ENCODE measurements at places on chromosomes 12 and 14.

DNA sequence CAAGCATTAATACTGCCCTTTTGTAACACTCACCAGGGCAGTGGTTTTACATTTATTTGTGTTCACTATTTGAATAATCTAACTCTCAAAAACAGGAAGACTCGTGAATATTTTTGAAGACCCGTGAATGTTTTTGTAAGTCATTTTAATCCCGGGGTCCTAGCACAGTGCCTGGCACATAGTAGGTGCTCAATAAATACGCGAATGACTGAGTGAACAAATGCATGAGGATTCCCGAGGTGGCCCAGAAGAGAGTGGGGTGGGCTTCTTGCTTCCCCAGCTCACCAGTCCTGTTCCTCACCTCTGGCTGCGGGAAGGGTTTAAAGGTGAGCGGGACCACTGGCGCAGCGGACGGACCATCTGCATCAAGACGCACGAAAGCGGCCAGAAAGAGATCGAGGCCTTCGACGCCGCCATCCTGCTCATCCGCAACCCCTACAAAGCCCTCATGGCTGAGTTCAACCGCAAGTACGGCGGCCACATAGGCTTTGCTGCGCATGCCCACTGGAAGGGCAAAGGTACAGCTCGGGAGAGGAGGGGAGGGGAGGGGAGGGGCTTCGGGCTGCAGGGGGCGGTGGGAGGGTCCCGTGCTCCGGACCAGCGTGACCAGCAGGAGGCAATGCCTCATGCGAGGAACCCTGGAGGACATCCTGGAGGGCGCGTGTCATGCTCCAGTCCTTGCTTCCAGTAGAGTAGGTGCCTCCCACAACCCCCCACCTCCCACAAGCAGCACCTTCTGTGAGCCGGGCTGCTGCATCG lies 98.9 kb downstream of the CMKLR1 start:
- DNase-seq: no peak

- DNase-seq: no peak
Observed at GRCh38 chr12:18723752-18724151, 14.1 kb downstream of the PLCZ1 start.

- DNase-seq: no peak
Observed at GRCh38 chr14:68775614-68776126, 17.2 kb downstream of the ZFP36L1 start.

DNA sequence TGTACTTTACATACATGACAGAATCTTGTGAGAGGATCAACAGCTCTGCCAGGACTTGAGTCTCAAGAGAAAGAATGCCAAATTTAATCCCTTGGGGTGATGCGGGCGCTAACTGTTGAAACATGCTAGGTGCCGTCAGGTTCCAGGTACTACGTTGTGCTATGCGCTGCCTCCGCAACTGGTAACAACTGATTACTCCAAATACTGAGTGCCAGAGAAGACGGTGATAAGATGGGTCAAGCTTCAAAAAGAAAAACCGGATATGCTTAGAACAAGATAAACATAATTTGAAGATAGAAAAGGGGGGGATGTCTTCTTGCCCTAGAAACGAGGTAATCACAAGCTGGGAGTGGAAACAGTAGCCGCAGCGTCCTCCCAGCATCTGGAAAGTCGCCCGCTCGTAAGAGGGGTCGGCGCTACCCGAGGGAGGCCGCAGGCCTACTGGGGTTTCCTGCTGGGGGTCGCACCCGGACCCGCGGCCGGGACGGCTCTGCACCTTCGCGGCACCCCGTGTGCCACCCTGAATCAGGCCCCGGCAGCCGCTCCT lies 678 bp downstream of the ZBTB25 start:
- DNase-seq: no peak

DNA sequence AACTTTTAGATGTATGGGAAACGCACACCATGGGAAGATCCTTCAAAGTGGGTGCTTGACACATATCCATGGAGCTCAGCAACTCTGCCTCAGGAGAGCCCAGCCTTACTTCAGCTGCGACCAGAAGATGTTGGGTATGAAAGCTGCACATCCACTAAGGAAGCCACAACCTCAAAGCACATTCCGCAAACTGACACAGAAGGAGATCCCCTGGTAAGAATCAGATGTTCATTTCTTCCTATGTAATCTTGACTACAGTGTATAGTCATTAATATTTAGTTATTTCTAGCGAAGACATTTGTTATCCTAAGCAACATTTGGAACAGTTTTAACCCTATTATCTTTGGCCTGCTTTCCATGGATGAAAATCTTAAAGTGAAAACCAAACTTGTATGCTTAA lies 374.2 kb downstream of the NAV3 start:
- DNase-seq: no peak

DNA sequence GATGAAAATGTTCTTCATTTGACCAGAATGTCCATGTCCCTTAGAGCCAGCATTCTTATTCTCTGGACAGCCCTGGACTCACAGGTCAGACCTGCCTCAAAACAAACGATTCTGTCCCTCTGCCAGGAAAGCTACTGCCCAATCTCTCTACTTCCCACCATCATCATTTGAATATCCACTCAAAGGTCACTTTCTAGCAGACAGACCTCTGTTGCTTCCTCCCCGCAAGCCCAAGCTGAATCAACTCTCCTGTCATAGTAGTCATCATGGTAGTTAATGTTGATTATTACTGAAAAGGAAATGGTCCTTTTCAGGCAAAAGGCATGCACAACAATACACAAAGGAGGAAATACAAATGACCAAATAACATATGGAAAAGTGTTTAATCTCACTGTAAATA lies 39.6 kb upstream of the CPM start:
- no peak for DNase-seq

DNA sequence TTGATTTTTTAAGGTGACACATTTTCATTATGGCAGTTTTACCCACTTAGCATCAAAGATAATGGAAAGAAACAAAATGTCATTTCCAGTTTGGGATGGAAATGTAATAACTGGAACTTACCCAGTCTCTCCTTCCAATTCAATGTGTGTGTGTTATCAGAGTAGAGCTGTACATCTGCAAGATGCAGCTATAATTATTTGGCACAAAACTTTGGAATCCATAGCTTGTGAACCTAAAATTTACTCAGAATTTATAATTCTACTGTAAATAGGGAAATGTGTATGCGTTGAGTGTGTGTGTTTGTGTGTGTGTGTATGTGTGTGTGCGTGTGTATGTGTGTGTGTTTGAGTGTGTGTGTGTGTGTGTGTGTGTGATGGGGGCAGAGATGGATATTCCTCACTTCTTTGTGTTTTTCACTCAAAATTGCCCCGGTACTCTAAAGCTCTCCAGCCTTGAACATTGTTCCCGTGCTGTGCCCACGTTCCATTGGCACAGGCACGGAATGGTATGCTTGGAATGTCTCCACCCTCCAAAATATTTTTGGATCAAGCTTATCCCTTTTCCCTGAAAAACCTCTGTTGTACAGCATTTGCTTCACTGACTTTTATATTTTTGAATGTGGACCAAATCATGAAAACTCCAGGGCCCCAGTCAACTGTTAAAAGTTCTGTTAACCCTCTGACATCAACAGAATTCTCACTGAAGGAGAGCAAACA lies 150.2 kb upstream of the BMP4 start:
- no peak for DNase-seq

DNA sequence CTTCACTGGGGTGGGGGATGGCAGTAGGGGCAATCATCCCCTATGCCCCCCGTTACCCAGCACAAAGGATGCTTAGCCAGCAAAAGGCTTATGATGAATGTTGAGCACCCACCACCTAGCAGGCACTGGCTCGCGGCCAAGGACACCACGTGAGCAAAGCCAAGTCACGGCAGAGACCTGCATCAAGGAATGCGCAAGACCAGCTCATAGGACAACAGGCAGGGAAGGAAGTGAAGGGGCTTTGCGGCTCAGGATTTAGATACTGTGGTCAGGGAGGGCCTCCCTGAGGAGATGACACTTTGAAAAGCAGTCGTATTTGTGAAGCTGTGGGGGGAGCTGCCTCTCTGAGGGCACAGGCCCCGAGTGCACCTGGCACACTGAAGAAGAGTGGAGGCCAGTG lies 32.8 kb downstream of the SH2B3 start:
- DNase-seq: no peak

- DNase-seq: no peak
Observed at GRCh38 chr12:26156201-26156871, 31.5 kb upstream of the BHLHE41 start.

- DNase-seq: no peak
Observed at GRCh38 chr14:104323551-104324175, 185.3 kb downstream of the KIF26A start.

DNA sequence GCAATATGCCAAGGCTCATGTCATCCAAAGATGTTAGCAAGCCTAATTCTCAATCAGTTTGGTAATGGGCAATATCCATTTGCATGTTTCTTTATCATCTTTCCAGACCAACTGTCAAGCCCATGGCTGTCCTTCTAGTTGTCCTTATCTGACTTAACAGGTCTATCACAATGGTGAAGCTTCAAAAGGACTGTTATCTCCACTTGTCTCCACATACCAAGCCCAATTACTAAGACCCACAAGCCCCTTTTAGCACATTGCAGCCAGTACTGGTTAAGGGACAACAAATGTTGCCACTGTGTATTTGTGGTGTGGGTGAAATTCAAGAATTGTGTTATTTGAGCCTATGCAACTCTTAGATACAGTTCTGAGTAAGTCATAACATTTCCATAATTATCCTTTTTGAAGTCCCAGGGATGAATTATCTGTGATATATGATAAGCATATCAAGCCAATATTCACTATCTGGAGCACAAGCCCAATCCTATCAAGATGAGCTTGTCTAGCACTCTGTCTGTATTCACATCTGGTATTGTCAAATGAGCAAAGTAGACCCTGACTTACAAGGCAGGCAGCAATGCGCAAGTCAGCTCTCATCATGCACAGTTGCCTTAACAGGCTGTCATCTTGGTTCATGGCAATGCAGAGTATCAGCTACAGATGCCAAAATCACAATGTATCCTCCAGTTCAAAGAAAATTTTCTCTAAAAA lies 19.3 kb upstream of the ST8SIA1 start:
- no peak for DNase-seq

DNA sequence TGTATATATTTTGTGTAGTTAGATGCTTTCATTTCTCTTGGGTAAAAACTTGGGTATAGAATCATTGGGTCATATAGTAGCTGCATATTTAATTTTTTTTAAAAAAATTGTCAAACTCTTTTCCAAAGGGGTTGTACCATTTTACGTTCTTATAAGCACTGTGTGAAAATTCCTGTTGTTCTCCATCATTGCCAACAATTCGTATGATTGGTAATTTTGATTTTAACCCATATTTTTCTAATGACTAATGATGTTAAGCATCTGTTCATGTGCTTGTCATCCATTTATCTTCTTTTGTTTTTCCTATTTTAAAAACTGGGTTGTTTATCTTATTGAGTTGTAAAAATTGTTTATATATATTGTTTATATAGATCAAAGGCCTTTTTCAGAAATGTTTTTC lies 77.4 kb downstream of the OTOGL start:
- no peak for DNase-seq

- DNase-seq: no peak
Observed at GRCh38 chr14:26194816-26195215, 403.0 kb downstream of the NOVA1 start.

Measured in amniotic stem cell (primary cell).